Stimulated activated CD4-positive, alpha-beta T cell treated with anti-CD3 and anti-CD28 coated beads, Interleukin-1b, Interleukin-23, amount 100 ng/mL, for 24 hours (primary cell): ENCODE measurements at places on chromosomes 3 and 15.
A peak's percentile ranks its signal among the peaks of the same experiment; 100 is the strongest.

- no peak for DNase-seq
Measured at GRCh38 chr15:57340682-57341259, 35.5 kb upstream of the CGNL1 start.

DNA sequence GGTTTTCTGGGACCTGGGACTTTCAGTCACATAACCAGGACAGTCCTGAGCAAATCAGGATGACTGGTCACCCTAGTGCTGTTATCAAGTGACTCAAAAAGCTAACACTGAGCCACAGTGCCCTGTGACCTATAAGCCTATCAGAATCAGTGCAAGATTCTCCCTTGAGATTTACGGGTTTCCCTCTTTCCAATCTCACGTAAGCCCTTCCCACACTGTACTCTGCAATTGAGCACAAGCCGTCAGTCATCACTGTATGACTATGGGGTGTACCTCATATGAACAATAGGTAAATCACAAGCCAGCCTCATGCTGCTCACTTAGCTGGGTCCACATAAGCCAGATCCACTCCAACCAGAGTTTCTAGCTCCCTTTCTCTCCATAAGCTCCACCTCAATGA is 21.0 kb upstream of the CLDN18 start:
- no peak for DNase-seq

GRCh38 chr15:46111730-46112129 is 476.9 kb downstream of the SQOR start:
- DNase-seq: no peak

- DNase-seq: no peak
Measured at GRCh38 chr3:160707187-160707794, 30.3 kb downstream of the ARL14 start.

DNA sequence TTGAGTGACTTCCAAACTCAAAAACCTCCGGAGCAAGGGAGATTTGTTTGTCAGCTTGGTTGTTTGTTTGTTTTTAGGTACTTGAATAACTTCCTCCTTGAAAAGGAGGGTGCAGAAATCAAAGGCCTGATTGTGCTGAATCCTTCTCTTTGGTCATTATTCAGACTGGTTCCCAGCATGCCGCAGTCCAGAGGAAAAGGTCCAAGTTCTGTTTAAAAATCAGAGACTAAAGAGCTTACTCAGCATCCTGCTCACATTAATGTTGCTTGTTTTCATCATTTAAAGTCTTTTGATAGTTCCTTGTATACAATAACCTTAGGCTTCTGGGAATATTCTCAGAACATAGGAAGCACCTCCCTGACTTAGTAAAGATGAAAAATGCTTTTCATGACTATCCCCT is 982 bp upstream of the SCG3 start:
- no peak for DNase-seq

GRCh38 chr3:55661571-55661970 is 174.5 kb upstream of the WNT5A start:
- no peak for DNase-seq

GRCh38 chr3:126464997-126465396 is 10.7 kb downstream of the ZXDC start:
- no peak for DNase-seq

DNA sequence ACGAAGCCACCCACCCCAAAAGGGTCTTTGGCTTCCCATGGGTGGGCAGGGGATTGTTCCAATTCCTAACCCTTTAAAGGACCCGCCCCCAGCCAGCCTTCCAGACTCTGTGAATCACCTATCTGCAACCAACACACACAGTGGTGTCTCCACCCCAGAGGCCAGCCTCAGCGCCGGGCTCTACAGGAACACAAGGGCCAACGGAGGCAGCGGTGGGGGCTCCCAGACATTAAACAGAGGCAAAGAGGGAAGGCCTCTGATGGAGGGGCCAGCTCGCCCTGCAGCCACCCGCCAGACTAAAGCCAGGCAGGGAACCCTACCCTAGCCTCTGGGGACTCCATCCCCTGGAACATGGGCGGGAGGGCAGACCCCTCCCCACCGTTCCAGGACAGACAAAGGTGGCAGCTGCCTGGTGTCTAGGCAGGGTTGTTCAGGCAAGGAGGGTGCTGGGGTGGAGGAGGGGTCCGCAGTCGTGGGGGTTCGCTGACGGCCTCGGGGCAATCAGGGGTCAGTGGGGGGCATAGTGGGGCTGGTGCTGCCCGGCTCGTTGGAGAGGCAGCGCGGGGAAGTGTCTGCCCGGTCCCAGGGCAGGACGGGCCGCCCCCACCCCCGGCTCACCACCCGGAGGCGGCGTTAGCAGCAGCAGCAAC is 448 bp downstream of the SHISA5 start:
- no peak for DNase-seq

- no peak for DNase-seq
Measured at GRCh38 chr3:65597952-65598413, 440.7 kb downstream of the MAGI1 start.

GRCh38 chr3:49500732-49501609 is 30.9 kb downstream of the DAG1 start:
- no peak for DNase-seq

DNA sequence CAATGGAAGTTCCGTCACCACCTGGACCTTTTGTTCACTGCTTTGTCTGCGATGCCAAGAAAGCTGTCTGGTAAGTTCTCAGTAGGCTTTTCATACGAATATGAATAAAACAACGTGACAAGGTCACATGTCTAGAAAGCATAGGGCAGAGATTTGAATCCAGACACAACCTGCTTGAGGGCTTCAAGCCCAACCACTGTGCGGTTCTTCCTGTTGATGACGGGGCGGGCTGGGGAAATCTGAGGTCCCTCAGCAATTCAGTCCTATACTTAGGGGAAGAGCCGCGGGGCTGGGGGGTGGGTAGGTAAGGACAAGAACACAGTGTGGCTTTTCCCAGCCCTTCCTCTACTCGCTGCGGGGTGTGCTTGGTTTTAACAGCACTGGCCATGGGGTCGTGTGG is 32.4 kb upstream of the SMAD3 start:
- DNase-seq: no peak

- DNase-seq: peak; percentile 74
Measured at GRCh38 chr3:14947100-14947885, at the start of gene NR2C2. Gene NR2C2, plus strand, starts transcription at chr3:14947583. Its CDS starts 56,332 bp downstream, at chr3:15003915.

GRCh38 chr3:11878837-11879236 is 32.2 kb upstream of the TAMM41 start:
- DNase-seq: no peak

GRCh38 chr3:111303760-111304159 is 232.1 kb downstream of the NECTIN3 start:
- no peak for DNase-seq

GRCh38 chr3:7536510-7536909 is 675.6 kb downstream of the GRM7 start:
- DNase-seq: no peak

- DNase-seq: no peak
Measured at GRCh38 chr3:146269271-146269670, 18.4 kb upstream of the PLSCR4 start.

DNA sequence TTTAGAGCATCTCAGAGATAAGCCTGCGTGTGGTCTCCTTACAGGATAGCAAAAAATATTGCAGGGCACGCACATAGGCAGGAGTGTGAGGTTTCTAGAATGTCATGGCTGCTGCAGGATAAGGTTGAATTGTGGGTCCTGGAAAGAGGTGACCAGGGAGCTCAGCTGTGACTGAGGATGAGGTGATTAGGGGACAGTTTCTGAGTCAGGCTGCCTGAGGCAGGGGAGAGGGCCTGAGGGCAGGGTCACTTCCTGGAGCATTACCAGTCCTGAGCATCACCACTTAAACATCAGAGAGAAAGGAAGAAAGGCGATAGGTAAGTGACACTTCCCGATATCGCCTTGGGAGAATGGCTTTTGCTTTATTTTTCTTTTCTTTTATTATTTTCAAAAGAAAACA is 813.8 kb downstream of the TUSC7 start:
- no peak for DNase-seq

DNA sequence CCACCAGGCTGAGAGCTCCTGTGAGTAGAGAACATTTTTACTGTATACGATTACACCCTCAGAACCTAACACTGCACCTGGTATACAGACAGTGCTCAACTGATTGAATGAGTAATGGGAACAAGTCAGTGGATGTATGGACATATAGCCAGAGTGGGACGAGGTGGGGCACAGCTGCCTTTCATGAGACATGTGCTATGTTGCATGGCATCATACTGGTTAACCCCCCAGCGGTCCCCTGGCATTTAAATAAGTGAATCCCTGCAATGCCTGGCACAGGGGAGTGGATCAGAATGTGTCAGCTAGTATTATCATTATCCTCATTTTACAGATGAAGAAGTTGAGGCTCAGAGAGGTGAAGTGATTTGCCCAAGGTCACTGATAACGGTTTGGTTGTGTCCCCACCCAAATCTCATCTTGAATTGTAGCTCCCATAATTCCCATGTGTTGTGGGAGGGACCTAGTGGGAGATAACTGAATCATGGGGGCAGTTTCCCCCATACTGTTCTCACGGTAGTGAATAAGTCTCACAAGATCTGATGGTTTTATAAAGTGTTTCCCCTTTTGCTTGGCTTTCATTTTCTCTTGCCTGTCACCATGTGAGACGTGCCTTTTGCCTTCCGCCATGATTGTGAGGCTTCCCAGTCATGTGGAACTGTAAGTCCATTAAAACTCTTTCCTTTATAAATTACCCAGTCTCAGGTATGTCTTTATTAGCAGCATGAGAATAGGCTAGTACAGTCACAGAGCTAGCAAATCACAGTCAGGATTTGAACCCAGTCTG is 56.0 kb upstream of the ATP2B2 start:
- no peak for DNase-seq

- DNase-seq: no peak
Measured at GRCh38 chr3:57974796-57975388, 33.3 kb upstream of the FLNB start.

GRCh38 chr15:85026304-85027032 is 44.8 kb downstream of the PDE8A start:
- no peak for DNase-seq

DNA sequence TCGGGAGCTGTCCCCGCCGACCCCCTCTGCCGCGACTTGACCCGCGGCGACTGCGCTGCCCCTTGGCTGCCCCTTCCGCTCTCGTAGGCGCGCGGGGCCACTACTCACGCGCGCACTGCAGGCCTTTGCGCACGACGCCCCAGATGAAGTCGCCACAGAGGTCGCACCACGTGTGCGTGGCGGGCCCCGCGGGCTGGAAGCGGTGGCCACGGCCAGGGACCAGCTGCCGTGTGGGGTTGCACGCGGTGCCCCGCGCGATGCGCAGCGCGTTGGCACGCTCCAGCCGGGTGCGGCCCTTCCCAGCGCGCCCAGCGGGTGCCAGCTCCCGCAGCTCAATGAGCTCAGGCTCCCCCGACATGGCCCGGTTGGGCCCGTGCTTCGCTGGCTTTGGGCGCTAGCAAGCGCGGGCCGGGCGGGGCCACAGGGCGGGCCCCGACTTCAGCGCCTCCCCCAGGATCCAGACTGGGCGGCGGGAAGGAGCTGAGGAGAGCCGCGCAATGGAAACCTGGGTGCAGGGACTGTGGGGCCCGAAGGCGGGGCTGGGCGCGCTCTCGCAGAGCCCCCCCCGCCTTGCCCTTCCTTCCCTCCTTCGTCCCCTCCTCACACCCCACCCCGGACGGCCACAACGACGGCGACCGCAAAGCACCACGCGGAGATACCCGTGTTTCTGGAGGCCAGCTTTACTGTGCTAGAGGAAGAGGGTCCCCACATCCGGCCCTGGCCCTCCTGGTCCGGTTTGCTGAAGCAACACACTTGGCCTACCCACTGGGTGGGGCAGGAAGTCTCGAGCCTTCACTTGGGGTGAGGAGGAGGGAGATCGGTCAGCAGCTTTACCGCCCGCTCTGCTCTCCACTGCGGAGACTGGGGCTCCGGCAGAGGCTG is at the start of gene RASSF1:
Gene RASSF1, minus strand, starts transcription at position 389 of the 882 bp plus-strand sequence. Its CDS starts 31 bp downstream, at position 358.
- DNase-seq: peak; percentile 44

DNA sequence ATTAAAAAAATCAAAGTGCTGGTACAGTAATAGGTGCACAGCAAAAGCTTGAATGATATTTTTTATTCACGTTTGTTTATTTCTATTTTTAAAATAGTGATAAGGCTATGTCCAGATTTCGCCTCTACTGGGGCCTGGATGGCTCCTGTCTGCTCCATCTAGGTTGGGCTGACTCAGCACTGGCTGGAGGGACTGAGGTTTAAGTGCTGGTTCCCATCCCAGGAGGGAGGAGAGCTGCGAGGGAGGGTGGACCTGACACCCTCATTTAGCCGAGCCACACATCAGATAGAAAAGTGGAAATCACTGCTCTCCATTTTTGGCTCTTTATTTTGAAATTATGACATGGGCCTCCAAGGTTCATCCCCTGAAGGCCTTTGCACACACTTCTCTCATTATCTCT is 95.4 kb upstream of the AGBL1 start:
- no peak for DNase-seq

GRCh38 chr3:169022457-169022856 is 641.1 kb downstream of the MECOM start:
- no peak for DNase-seq

GRCh38 chr15:91435113-91435512 is 335.1 kb downstream of the SV2B start:
- no peak for DNase-seq

DNA sequence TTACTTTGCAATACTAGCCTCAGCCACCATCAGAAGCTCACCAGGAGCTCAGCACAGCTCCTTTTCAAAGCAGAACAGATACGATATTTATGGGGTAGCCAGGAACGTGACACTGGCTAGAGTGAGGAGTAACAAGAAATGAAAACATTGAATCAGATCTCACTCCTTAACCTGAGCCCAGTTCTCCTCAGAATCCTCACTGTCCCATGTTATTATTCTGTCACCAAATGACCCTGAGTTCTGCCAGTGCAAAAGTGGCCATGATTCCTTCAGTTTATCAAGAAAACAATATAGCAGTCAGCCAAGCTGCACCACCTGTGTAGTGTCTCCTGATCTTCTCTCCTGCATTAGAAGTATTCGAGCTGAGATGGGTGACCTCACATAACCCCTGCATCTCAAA is 956.7 kb downstream of the TUSC7 start:
- no peak for DNase-seq
